Astrocyte (in vitro differentiated cells and primary cell): ENCODE measurements at places on chromosomes 3 and 15. TPM values are rescaled to one million over a fixed set of nuclear protein-coding genes. Genes with fewer than 3 reads are reported as not detected.

DNA sequence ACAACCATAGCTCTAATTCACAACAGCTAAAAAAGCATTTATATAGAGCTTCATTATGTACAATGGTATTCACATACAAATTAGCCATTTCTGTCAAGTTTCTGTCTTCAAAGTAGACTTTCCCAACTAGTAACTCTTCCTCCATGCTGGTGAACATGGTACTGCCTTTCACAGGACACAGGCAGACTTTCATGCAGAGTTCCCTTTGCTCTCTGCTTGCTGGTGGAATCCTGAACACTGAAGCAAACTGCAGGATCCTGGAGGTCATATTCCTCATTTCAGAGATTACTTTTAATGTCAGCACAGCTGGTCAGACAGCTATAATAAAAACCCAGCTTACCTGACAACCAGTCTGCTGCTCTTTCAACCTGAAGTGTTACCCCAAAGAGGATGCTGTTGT, 53.6 kb downstream of the TASOR start:
- peaks cover 19% of the 10 kb centered on the region for H3K36me3 ChIP-seq
- no peak overlapping the region for H3K4me3 ChIP-seq
- H3K27ac ChIP-seq: no peak overlapping the region
- no peaks in the 10 kb centered on the region for H3K4me1 ChIP-seq
- no peaks in the 10 kb centered on the region for H3K27me3 ChIP-seq

DNA sequence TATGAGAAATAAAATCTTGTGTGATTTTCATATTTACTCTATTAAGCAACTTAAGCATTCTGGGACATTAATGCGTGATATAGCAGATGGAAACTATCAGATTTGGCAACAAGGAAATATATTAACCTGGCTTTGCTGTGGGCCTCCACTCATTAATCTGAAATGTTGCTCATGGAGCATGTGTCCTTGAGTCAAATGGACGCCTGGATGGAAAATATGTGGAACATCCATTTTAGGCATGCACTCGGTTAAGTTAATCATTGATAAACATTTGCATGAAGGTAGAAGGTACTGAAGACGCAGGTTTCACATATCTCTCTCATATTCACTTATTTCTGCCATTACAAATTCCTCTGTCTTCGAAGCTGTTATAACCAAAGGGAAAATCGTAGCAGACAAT, 246.1 kb downstream of the NR2F2 start:
- H3K4me1 ChIP-seq: no peaks in the 10 kb centered on the region
- DNase-seq: no peak

DNA sequence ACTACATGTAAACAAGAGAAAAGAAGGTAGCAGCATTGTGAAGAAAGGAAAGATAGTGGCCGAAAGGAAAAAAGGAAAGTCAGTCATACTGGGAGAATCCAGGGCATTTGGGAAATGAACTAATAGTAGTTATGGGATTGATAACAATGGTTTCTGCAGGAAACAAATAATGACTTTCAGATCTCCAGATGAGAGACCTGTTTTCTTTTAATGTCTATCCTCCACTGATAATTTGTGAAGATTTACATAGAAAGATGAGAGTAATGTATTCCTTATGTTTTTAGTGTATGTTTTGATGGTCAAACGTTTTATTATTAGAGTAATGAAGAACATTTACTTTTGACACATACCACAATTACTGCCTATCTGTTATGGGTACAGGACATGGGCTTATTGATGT, 15.0 kb upstream of the ZNF385D start:
- no peak overlapping the region for H3K4me3 ChIP-seq
- H3K27me3 ChIP-seq: no peaks in the 10 kb centered on the region

DNA sequence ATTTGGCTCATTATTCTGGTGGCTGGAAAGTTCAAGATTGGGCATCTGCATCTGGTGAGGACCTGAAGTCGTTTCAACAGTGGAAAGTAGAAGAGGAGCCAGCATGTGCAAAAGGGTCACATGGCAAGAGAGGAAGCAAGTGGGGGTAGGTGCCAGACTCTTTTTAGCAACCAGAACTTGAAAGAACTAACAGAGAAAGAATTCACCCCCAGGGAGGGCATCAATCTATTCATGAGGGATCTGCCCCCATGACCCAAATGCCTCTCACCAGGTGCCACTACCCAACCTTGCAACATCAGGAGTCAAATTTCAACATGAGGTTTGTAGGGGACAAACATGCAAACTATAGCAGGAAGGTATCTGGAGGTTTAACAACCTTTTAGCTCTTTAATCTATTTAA, 10.3 kb upstream of the RYK start:
- H3K27ac ChIP-seq: no peak overlapping the region
- no peak for DNase-seq
- no peaks in the 10 kb centered on the region for H3K27me3 ChIP-seq
- no peaks in the 10 kb centered on the region for H3K36me3 ChIP-seq
- no peaks in the 10 kb centered on the region for H3K4me1 ChIP-seq

DNA sequence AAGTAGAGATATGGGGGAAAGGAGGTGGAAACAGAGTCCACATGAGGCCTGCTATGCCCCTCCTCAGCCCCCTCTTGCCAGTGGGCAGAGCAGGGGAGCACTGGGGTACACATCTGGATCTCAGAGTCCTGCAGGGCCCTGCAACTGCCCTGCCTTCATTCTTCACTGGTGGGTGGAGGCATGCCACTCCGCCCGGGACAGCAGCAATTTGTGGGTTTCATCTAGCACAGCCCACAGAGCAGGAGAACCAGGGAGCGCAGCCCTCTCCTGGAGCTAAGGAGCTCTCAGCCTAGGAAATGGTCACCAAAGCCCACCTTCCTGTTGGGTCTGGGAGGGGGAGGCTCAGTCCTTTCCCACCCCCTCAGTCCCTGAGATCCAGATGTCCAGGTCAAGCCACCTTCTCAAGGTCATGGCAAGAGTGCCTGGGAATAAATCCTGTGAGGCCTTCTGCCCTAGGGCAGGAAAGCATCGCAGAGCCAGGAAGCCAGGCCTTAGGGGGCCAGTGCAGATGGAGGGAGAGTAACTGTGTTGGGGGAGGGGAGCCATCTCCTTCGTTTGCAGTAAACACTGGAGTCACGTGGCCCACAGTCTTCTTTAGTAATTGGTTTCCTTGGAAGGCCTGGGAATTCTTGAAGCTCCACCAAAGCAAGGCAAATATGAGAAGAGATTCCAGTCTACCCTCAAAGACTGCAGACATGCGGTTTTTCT, 31.0 kb downstream of the ANP32A start:
- peaks cover 3% of the 10 kb centered on the region for H3K4me1 ChIP-seq
- no peak overlapping the region for H3K4me3 ChIP-seq
- no peaks in the 10 kb centered on the region for H3K27me3 ChIP-seq

DNA sequence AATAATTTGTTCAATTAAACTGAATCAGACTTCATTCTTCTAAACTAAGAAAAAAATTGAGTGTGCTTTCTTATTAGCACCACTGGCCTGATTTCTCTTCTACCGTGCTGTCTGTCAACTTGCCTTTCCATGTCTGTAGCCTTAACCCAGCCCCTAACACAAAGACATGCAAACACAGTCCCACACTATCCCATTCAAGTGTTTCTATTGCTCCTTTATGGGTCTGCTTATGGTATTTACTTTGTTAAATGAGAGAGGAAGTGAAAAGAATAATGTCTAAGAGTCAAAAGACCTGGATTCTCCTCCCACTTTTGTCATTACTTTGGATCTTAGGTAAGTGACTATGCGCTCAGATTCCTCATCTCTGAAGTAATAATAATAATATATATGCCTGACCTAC, 55.3 kb downstream of the GTF2E1 start:
- no peaks in the 10 kb centered on the region for H3K36me3 ChIP-seq
- peaks cover 9% of the 10 kb centered on the region for H3K4me1 ChIP-seq
- H3K27me3 ChIP-seq: no peaks in the 10 kb centered on the region
- no peak overlapping the region for H3K27ac ChIP-seq

Gene NCK1
- total RNA-seq: 43.7 and 48.6 TPM in 2 replicates
